GM20000 (cell line): ENCODE measurements at places on chromosomes 2 and 18.
A peak's percentile ranks its signal among the peaks of the same experiment; 100 is the strongest.

DNA sequence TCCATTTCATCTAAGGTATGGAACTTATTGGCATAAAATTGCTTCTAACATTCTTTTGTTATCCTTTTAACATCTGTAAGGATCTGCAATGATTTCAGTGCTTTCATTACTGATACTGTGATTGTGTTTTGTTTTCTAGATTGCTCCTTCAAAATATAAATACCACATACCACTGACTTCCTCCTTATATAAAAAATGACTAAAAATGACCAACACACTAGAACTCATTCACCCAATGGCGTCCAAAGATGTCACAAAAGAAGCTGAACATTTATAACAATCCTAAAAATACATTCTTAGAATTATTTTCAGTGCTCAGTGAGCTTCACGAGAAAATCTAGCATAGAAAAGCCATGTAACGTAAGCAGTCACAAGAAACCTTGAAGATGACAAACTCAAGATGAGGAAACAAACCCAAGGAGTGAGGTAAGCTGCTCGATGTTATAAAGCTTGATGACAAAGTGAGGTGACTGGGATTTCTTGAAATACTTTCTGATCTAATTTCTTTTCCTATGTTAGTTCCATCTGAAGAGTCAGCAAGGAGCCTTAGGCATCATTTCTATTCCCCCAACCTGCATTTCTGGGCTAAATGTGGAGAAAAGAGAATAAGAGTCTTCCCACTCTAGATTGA lies 42.6 kb downstream of the PNO1 start:
- no peak for DNase-seq

DNA sequence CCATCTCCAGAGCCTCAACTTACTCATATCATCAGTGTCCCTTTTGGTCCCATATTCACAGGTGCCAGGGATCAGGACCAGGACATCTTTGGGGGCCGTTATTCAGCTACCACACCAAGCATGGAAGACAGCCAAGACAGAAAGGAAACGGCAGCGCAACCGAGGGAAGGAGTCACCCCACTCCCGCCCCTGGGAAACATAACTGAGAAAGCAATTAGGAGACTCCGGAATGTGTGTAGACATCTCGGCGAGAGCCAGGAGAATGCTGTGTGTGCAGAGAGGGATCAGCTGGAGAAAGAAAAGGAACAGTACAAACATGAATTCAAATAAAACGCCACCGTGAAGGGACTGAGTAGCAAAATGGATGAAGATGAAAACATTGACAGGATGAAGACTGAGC lies 13.4 kb upstream of the BOK start:
- DNase-seq = no peak

DNA sequence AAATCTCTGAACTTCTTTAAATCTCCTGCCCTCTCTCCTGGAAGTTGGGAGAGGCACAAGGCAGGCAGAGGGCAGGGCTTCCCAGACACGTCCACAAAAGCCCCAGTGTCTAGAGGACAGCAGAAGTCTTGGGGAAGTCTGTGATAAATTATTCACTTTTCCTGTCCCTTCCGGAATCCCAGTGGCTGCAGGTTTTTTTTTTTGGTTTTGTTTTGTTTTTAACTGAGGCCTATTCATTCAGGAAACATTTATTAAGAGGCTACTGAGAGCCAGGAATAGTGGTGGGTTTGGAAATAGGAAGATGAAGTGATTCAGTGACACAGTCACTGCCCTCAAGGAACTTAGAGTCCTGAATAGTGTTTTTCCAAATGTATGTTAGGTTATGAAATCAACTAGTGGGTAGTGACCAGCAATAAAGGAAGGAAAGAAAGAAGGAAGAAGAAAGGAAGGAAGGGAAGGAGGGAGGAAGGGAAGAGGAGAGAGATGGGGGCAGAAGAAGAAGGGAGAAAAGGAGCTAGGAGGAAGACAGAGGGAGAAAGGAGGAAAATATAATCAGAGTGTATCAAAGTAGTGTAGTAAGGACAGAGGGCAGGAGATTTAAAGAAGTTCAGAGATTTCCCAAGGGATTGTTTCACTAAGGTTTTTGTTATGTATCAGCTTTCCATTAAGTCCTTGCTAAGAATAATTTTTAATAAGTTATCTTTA lies 98.9 kb upstream of the ZFP36L2 start:
- no peak for DNase-seq

DNA sequence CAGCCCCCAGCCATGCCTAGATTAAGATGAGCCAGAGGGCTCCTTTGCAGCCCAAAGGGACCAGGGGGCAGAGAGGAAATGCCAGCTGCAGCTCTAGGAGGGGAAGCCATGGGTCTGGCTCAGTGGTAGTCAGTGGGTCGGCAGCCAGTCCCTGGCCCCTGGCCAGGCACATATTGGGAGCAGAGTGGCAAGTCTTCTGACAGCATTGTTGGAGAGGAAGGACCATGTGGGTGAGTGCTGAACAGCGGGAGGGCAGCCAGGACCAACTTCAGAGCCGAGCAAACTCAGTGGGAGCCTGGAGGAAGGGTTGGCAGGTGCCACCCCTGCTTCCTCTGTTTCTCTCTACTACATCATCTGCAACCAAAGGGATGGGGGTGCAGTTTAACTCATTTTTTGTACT lies 140.5 kb upstream of the PELI1 start:
- no peak for DNase-seq

GRCh38 chr2:235485362-235485761 lies 8.5 kb upstream of the AGAP1 start:
- DNase-seq = no peak

DNA sequence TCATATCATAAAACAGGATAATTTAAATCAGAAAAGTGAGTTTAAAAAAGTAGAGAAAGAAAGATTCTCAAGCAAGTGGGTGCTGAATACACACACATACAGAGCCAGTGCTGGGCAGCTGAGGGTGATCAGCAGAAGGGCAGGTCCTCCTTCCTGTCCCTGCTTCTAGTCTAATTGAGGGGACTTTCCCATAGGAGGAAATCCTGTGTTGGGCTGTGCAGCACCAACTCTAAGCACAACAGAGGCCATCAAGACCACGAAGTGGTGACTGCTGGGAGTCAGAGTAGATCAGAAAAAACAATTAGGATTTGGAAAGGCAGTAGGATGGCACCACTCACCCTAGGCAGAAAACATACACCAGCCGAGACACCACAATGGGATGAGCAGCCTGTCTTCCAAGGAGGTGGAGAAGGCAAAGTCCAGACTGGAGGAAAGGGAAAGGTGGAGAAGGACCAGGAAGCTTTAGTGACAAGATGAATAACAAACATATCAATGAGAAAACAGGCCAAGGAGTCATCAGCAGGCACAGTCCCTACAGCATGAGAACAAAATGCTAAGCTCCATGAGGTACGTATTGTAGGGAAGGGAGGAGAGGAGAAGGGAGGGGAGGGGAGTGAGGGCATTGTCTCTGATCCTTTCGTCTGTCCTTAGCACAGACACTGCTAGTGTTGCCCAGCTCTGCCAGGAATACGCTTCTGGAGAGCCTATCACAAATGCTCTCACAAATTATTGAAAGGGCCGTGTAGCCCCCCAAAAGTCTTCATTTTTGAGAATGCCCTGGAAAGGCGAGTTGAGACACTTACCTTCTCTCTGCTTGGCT lies 16.7 kb upstream of the MSGN1 start:
- DNase-seq = no peak

- DNase-seq = no peak
Measured at GRCh38 chr2:30931841-30932407, 124.7 kb upstream of the CAPN13 start.

DNA sequence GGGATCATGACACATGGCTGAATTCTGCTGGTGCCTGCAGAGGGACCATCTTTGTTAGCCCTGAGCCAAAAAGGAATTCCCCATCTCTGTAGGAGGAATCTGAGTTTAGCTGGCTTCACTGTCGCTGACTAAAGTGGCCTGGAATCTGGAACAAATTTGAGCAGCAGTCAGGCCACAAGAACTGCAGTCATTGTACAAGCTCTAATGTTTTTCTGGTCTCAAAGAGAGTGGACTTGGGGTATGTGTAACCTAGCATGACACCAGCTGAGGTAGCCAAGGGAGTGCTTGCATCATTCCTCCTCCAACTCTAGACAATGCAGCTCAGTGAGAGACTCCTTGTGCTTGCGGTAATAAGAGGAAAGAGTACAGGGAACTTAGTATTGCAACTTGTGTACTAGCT lies 539.1 kb upstream of the LRRTM4 start:
- no peak for DNase-seq

GRCh38 chr2:205706769-205707381 lies 24.6 kb downstream of the NRP2 start:
- peak; percentile 69 for DNase-seq

- DNase-seq = no peak
Measured at GRCh38 chr18:57791911-57792310, 11.2 kb downstream of the ATP8B1 start.
